ENCODE measurements at places on chromosomes 11 and 22.

- DNase-seq: peak; percentile 54
These were observed 52.4 kb downstream of the CACNA1I start for GRCh38 chr22:39622881-39623367.

DNA sequence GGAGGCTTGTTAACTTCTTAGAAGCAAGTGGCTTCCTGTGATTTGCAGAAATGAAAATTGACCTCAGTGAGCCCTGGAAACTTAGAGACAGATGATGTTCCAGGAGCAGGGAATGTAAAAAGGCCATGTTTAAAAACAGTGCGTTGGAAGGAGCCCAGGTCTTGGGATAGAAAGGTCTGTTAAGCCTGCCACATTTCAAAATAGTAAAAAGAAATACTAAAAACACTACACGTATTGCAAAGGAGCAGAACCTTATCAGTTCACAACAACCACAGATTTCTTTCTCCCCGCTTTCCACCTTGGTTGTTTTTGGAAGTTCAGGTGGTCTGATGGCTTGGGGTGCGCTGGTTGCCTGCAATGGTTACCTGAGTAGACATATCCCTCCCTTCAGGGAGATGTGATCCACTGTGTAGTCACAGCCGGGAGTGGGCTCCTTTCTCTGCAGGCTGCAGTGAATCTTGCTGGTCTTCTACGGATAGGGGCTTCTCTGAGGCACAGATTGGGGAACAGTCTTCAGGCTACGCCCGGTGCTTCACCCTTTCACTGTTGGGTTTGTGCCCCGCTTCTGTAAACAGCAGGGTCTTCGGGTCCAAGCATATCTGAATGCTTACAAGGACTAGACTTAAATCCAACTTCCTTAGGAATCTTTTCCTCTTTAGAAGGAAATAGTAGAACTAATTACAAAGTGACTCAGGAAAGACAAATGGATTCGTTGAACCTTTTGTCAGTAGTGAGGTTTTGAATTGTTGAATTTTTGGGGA, 1.9 kb downstream of the TEAD1 start:
- DNase-seq: no peak

DNA sequence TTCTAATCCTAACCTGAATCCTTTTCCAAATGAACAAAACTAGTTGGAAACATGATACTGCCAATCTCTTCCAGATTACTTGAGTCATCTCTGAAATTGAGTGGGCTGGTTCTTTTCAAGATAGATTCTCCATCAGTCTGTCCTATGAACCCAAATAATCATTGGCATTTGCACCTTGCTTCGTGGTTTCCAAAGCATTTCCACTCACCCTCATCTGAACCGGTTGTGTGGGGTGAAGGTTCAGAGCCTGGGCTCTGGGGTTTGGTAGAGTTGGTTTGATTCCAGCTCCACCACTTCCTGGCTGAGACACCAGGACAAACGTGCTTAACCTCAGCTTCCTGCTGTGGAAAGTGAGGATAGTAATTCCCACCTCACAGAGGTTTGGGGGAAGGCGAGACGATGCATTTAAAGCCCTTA, 206.4 kb upstream of the E2F8 start:
- DNase-seq: no peak

GRCh38 chr11:24357620-24358410, 139.0 kb upstream of the LUZP2 start:
- DNase-seq: no peak

DNA sequence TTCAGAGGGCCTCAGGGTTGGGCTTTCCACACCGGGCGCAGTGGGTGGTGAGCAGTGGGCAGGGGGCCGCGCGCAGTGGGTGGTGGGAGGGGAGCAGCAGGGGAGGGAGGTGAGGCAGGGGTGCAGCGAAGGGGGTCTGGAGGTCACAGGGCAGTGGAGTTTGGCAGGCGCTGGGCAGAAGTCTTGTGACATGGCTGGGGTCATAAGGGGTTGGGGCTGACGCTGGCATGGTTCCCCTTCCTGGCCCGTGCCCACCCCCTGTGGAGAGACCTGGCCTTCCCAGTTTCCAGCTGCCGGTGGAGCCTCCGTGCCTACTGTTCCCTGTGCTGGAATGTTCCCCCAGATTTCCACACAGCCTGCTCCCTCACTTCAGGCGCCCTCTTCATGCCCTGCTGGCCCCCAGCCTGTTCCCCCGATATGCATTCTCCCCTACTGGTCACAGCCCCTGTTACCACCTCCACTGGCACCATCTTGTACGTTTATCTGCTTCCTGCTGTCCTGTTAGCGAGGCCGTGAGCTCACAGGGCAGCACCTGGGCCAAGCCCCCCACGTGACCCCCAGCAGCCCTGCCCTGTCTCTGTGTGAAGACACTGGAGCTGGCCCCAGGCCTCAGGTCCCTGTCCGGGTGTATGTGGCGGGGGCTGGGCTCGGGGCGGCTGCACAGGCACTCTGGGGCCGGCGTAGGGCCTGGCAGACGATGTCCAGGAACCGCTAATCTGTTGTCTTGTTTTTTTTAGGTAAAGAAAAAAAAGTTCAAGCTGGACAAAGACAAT, 111.6 kb downstream of the KCNQ1OT1 start:
- no peak for DNase-seq

- DNase-seq: no peak
These were observed at the start of gene OR51E2 for GRCh38 chr11:4697585-4697984. TSS of gene OR51E2 (minus strand) at chr11:4697853. CDS start at chr11:4682711, 15,142 bp downstream.

DNA sequence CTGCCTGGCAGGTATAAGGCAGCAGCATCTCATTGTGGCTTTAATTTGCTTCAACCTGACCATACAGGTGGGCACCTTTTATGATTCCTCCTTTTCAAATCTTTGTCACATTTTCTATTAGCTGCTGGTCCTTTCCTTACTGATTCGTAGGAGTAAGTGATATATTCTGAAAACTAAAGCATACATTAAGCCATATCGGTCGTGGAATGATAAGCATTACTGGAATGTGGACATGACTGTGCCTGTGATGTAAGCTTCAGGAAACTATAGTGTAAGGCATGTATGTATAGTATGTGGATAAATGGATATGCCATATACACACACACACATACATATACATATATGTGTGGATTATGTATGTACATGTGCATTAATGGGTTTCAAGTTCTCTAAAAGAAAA, 20.8 kb downstream of the YPEL1 start:
- no peak for DNase-seq

GRCh38 chr11:43756575-43756974, 76.0 kb downstream of the HSD17B12 start:
- DNase-seq: no peak

- no peak for DNase-seq
These were observed 8.4 kb upstream of the CTR9 start for GRCh38 chr11:10742460-10743208.

DNA sequence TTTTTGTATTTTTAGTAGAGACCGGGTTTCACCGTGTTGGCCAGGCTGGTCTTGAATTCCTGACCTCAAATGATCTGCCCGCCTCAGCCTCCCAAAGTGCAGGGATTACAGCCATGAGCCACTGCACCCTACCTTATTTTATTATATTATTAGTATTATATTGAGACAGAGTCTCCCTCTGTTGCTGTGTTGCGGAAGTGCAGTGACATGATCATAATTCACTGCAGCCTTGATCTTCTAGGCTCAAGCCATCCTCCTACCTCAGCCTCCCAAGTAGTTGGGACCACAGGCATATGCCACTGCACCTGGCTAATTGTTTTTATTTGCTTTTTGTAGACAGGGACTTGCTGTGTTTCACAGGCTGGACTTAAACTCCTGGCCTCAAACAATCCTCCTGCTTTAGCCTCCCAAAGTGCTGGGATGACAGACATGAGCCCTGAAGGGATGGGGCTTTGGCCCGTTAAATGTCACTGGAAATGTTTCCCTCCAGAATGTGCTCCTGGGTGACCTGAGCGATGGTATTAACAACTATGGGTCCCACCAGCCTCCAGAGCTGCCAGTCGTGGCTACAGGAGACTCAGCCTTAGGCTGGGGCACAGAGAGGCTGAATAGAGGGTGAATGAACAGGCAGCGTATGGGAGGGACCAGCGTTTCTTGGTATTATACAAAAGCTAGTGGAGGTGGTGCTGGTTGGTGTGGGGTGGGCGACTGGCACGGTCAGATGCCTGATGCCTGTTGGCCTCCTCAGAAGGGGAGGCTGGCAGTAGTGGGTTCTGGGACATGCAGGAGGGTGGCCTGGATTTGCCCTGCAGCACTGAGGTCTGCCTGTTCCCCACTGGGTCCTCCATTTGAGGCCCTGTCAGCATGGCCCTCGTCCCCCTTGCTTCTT, 7.3 kb downstream of the TANGO2 start:
- no peak for DNase-seq

DNA sequence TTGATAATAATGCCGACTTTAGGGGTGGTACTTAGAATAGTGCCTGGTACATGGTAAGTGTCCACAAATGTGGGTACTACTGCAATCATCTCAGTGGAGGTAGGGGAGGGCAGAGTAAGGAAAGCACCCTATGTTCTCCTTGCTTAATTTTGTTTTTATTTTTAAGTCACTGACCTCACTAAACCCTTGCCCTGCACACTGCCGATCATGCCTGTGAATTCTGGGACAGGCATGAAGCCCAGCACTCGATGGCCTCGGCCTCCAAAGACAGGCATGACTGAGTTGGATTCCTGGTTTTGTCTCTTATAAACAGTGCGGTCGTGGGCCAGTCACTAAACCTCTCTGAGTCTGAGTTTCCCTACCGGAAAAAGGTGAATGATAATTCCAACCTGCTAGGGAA, 6.9 kb downstream of the LGALS12 start:
- DNase-seq: no peak
